Cardiac fibroblast (primary cell): ENCODE measurements at places on chromosomes 2 and 18.

- peak; percentile 67 for DNase-seq
These were observed 133.8 kb upstream of the RNF152 start for GRCh38 chr18:62026586-62026985.

DNA sequence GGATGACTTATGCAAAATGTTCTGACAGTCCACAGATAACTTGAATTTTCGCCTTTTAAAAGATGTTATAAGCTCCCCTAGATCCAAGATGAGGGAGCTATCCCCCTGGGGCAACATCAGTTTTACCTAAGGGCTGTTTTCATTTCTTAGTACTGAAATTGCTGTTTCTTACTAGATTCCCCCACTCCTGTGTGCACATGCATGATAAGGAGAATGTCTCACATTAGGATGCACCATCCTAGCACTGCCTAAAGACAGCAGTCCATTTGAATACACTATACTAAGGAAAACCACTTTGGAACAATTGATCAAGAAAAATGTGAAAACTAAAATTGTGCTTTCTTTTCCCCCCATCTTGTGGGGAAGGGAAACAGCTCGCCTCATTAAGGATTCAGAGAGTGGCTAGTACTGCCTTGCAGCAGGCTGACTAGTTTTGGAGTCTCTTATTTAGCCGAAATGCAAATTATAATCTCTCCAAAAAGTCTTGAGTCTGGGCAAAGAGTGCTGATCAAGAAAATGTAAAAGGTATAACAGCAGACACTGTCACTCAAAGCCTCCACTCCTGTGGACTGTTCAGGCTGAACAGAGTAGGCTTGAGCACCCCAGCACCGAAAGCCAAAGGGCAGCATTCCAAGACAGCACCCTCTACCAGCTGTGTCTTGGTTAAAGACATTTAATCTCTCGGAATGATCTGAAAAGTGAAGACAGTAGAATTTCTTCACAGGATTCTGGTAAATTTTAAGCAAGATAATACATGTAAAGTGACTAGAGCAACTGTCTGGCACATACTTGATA, 65.0 kb downstream of the ZNF385B start:
- no peak for DNase-seq

- no peak for DNase-seq
These were observed 9.8 kb downstream of the ASTL start for GRCh38 chr2:96128456-96128855.

GRCh38 chr2:201116959-201117734, 1.2 kb downstream of the CFLAR start:
- peak; percentile 94 for DNase-seq
